ENCODE measurements at places on chromosomes 7 and 10.

GRCh38 chr7:147078312-147078711, 961.7 kb downstream of the CNTNAP2 start:
- DNase-seq: no peak

DNA sequence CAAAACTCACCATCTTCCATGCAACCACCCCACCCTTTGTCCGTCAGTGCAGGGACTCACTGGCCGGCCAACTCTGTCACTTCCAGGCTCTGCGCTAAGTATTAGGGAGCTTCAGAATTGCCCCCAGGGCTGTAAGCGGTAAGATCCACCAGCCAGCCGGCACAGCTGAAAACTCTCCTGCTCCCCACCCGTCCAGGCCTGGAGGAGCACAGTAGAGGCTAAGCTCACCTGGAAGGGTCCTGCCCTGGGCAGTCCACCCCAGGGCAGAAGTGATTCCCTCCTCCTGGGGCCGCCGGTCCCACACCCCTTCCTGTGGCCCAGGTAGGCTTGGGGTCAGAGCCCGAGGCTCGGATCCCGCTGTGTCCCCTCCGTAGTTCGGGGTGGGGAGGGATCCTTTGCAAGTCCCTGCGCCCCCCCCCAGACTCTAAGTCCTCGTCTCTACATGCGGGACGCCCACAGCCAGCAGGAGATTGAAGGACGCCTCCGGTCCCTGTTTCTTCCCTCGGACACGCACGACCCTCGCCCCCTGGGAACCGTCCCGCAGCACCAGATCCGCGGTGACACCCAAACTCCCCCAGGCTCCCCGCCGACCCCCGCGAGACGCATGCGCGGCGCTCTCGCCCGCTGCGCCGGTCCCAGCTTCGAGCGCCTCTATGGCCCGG, 138.9 kb downstream of the ARHGAP22 start:
- DNase-seq: no peak

GRCh38 chr10:97892506-97892905, 42.9 kb downstream of the GOLGA7B start:
- DNase-seq: no peak

GRCh38 chr7:66182920-66183319, 22.2 kb upstream of the TPST1 start:
- no peak for DNase-seq

- no peak for DNase-seq
Measured at GRCh38 chr7:112097524-112097923, 108.7 kb downstream of the DOCK4 start.

- no peak for DNase-seq
Measured at GRCh38 chr10:8242295-8242872, 187.9 kb downstream of the GATA3 start.

DNA sequence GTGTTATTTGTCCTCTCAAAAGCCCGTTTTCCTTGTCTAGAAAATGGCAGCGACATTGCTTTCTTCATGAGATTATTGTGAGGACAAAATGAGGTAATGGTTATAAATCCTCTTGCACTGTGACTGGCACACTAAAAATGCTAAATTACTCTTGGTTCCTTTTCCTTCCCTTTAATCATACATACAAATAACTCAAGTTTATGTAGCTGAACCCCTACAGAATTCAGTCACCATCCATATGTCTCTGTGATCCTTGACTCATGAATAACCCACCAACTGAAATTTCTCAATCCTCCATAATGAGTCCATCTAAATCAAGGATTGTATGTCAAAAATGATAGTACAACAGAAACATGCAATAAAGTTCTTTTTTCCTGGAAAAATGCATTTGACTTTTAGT, 71.3 kb upstream of the VWC2 start:
- no peak for DNase-seq

- peak; percentile 37 for DNase-seq
Measured at GRCh38 chr7:36278620-36279172, 111.0 kb upstream of the ANLN start.

GRCh38 chr7:127417346-127417745, 24.8 kb upstream of the ZNF800 start:
- no peak for DNase-seq

- DNase-seq: no peak
Measured at GRCh38 chr7:106047818-106048705, 64.0 kb downstream of the SYPL1 start.

- DNase-seq: no peak
Measured at GRCh38 chr7:44154703-44155102, 13.6 kb upstream of the MYL7 start.

DNA sequence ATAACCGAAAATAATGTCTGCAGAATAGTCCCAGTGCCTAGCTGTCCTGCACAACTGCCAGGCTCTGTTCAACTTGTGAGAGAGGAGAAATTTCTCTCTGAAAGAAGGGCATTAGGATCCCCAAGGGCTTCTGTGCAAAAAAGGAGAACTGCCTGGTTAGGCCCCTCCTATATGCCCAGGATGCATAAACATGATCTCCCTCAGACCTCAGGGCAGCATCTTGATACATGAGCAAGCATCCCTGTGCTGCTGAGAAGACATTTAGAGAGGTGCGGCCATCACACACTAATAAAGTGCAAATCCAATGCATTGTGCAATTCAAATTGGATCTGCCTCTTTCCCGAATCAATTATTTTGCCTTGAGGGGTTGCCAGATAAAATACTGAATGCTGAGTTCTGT, 553.6 kb downstream of the TNS3 start:
- DNase-seq: no peak

DNA sequence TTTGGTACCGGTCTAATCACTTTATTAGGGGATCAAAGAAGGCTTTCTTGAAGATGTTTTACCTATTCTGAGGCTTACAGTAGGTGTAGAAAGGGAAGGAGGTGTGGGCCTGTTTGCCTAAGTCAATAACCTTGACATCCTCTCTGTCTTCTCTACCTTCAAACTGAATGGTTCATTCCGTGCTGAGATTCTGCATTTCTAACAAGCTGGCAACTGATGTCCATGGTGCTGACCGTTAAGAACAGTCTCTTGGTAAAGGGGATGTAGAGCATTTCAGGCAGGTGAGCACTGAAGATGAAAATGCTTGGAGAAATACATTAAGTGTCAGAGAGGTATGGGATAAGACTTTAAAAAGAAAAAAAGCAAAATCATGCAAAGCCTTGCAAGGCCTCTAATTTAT, 51.5 kb upstream of the DGKB start:
- no peak for DNase-seq

DNA sequence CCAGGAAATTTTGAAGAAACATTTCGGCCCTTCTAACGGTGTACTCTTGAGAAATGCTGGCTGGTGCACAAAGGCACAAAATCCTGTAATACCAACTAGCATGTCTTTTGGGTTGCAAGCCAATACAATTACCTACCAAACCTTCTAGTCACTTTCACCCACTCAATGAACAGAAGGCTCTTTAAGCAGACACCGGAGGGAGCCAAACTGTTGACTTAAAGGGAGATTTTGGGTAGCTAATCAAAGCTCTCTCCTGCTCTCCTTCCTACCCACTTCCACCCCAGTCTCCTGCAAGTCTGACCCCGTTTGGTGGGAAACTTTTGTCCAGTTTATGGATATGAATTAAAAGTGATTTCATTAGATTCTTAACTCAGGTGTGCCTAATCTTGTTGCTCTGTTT, 24.0 kb downstream of the GRM3 start:
- peak; percentile 78 for DNase-seq

GRCh38 chr10:133143200-133143533, 16.9 kb upstream of the KNDC1 start:
- DNase-seq: no peak

All from COR-L47 (cell line).